ENCODE measurements at places on chromosomes 4 and X.

DNA sequence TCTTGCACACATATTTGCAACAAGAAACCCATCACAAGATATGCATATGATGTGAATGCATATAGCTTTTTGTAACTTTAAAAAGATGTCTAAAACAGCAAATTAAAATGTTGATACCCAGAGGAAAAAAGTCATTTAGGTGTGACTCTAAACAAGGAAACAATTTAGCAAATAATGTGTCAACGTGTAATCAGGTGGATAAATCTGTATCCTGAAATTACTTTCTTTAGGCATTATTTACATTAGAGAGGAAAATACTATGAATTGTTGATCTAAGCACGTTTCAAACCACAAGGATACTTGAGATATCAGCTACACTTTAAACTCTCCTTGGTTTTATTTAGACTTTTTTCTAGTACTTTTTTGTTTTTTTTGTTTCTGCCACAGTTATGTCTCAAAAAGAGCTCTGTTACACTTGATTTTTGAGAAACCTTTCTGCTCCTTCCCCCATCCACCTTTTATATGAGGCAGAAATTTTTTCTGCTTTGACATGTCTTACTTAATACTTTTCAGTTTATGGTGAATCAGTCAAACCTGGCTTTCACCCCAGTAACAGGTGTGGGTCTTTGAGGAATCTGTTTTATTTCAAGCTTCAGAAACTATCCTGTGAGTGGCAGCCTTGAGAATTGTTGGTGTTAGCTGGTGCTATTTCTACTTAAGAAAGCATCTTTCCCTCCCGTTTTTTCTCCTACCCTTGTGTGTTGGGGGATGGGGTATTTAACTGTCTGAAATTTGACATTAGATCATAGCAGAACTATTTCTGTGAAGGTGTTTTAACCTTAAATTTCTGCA, 1.9 kb downstream of the NPNT start:
- no peak for DNase-seq

GRCh38 chr4:72875545-72875944, 194.0 kb downstream of the COX18 start:
- no peak for DNase-seq

- DNase-seq = no peak
Measured at GRCh38 chr4:81604683-81605218, 133.0 kb upstream of the RASGEF1B start.

DNA sequence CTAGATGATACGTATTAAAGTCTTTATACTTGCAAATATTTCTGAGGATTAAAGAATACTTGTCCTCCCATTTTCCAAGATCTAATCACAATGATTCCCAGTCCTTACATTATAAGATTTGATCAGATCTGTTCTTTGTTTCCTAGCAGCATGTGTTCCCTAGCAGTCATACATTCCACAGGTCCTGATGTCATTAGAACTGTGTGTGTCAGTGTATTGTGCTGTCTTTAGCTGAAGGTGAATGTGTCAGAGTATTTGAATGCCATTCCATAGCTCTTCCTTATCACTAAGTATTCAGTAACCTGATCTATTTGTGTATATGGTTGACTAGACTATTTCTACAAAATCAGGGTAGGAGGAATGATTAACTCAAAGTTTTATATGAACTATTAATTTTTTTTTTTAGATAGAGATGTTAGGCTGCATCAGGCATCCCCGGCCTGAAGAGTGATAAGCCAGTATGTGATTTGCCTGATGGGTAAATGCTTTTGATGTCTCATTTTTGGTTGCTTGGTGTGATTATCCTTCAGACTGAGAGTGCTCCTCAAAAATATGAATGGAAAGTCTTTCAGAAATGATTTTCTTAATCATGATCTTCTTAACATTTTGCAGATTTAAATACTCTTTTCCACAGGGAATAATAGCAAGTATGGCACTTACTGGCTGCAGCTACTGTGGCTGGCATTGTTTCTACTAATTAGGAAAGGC, 4.4 kb downstream of the ADGRL3 start:
- DNase-seq = no peak

- DNase-seq = peak; percentile 93
Measured at GRCh38 chrX:9312922-9313867, 151.7 kb upstream of the TBL1X start.

- DNase-seq = no peak
Measured at GRCh38 chrX:153537526-153538295, 20.3 kb downstream of the ATP2B3 start.

DNA sequence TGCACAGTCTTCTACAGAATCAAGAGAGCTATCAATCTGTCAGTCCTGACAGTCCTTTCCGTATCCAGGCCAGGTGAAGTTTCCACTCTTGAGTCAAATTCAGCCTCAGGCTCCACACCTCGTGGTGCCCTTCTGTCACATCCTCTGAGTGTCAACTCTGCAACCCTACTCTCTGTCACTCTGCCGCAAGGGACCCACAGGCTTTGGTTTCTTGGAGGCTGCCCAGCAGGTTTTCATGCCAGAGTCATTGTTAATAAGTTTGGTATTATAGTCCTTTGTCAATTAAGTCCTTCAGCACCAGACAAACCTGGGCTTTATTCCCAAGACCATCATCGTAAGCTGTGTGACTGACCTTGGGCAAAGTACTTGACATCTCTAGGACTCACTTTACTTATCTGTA, 83.4 kb upstream of the KLHL13 start:
- no peak for DNase-seq

GRCh38 chrX:137427816-137428215, 138.1 kb upstream of the ZIC3 start:
- no peak for DNase-seq

GRCh38 chr4:28341784-28342183, 1481.1 kb downstream of the STIM2 start:
- no peak for DNase-seq

All from activated CD8-positive, alpha-beta memory T cell treated with anti-CD3 and anti-CD28 coated beads for 24 hours (primary cell).